ENCODE measurements at places on chromosomes 11 and 22. TPM values are rescaled to one million over a fixed set of nuclear protein-coding genes. Genes with fewer than 3 reads are reported as not detected.

Gene DLG2
- 14.5 TPM for total RNA-seq

Gene DBX1
- total RNA-seq: 1.3 TPM

Gene OR52N2
- not detected for total RNA-seq

Gene CD59
- total RNA-seq: 139 TPM

Gene NAALADL1
- 13.6 TPM for total RNA-seq

Gene OR5P2
- not detected for total RNA-seq

Gene OSM
- 0.22 TPM for total RNA-seq

Gene CHRDL2
- 0.49 TPM for total RNA-seq

Gene CHKB
- total RNA-seq: 47.5 TPM

Gene SOX6
- 26.5 TPM for total RNA-seq

Gene MIAT
- total RNA-seq: 0.22 TPM

Gene NXPE2
- total RNA-seq: 0.18 TPM

Gene CASP1
- 7.0 TPM for total RNA-seq

Gene SCUBE1
- 0.13 TPM for total RNA-seq

Gene MS4A12
- not detected for total RNA-seq

Gene OR51T1
- not detected for total RNA-seq

Gene SNU13
- 99.8 TPM for total RNA-seq

Gene P4HA3
- total RNA-seq: 3.0 TPM

Gene DNAJB13
- total RNA-seq: 0.18 TPM

Gene SDHD
- total RNA-seq: 86.3 TPM

Gene FAM181B
- 0.27 TPM for total RNA-seq

Gene TEAD1
- total RNA-seq: 60.2 TPM

Gene SLC25A17
- total RNA-seq: 19.2 TPM

Gene TEX54
- not detected for total RNA-seq

Gene MIOX
- not detected for total RNA-seq

Gene SAA1
- total RNA-seq: not detected

Gene SAA2
- total RNA-seq: not detected

Gene MMP8
- total RNA-seq: 0.13 TPM

Gene PCF11
- total RNA-seq: 43.8 TPM

Gene KRTAP5-5
- total RNA-seq: not detected

Gene GPHA2
- not detected for total RNA-seq

Gene OR8G5
- total RNA-seq: not detected

Gene SPINDOC
- total RNA-seq: 12.1 TPM

Gene LRRN4CL
- total RNA-seq: 31.6 TPM

Gene SPDYC
- not detected for total RNA-seq

Gene RAG1
- total RNA-seq: 5.8 TPM

Gene MEI1
- total RNA-seq: 0.62 TPM

Gene KREMEN1
- 44.9 TPM for total RNA-seq

Gene ACTN3
- 81.6 TPM for total RNA-seq

Gene GGTLC2
- total RNA-seq: not detected

Gene MS4A7
- 7.4 TPM for total RNA-seq

Gene OR10A5
- total RNA-seq: not detected

Gene RAB1B
- total RNA-seq: 69.7 TPM

Gene TPH1
- total RNA-seq: 0.13 TPM

Gene GRM5
- total RNA-seq: 0.04 TPM

Gene PATE1
- not detected for total RNA-seq

Gene SLC1A2
- total RNA-seq: 1.6 TPM

Gene LYVE1
- total RNA-seq: 52.2 TPM

Gene CRYBA4
- total RNA-seq: not detected

Gene KDM4F
- not detected for total RNA-seq

Gene OR52K2
- total RNA-seq: not detected

Gene C11orf52
- total RNA-seq: 0.93 TPM

Gene DPP3
- 22.3 TPM for total RNA-seq

Gene HORMAD2
- total RNA-seq: not detected

Gene SLC35F2
- total RNA-seq: 5.5 TPM

Gene CHRNA10
- 0.71 TPM for total RNA-seq

Measured in muscle of leg (tissue), 16 donors.